HuH-7 (cell line): ENCODE measurements at places on chromosomes 3 and 15.

- no peak for DNase-seq
Observed at GRCh38 chr3:133520286-133520685, 53.2 kb upstream of the CDV3 start.

DNA sequence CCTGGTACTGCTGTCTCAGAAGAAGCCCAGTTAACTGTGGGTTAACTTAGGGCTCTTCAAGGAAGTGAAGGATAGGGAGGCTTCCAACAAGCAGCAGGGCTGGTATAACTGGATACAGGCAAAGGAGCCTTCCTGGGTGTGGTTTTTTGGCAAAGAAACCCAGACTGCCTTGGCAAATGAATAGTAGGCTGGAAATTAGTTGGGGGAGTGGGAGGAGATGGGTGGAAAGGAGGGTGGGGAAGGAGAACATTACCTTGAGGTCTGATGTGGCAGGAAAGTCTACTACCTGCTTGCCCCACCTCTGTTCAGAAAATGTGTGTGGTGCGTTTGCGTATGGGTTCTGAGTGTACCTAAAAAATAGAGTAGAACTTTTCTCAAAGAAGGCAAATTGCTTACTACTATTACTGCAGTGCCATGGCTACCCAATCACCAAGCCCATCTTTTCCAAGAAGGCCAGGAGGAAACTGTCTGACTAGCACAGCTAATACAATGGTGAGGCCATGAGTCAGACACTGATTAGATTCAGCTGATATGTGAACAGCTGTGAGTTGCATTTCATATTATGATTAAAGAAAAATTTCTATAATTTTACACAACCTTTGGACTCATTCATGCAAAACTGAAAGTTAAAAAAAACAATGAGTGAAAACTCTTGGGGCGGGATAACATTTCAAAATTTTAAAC is 55.2 kb downstream of the SPTSSB start:
- DNase-seq, result no peak

GRCh38 chr3:134693804-134694203 is 43.0 kb upstream of the KY start:
- DNase-seq, result no peak

DNA sequence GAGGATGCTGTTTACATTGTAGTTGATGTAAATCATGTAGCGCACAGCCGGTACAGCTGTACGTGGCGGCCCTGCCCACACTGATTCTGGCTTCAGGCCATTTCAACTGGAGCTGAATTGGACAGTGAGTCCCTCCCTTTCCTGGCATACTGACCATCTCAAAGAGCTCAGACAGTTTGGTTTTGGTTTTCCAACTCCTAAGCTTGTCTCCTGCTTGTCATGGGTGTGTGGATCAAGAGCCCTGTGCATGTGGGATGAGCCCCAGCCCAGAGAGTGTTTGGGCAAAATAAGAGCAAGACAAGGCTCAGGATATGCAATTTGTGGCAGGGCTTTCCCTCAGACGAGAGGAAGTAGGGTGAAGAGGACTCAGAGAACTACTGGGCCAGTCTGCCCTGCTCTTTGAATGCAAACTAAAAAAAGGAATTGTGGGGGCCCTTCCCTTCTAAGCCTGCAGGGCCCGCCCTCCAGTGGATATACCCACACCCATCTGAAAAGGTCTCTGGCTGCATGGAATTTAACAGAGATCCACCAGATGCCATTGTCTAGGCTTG is 13.3 kb downstream of the ITGA11 start:
- no peak for DNase-seq

DNA sequence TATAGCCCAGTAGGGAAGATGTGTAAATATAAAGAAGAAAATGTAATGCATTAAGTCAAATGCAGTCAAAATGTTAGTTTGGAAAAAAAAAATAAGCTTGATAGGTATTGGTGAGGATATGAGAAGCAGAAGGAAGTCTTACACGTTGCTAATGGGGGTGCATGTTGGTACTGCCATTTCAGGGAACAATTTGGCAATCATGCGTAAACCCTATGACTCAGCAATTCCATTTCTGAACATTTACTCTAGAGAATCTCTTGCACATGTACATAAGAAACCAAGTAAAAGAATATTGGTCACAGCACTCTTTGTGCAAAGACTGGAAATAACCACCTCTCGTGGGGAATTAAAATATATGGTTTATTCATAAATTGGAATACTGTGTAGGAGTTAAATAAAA is 35.5 kb upstream of the TIMP4 start:
- no peak for DNase-seq

GRCh38 chr3:10173926-10174435 is 9.3 kb downstream of the IRAK2 start:
- DNase-seq, result peak; percentile 74

- DNase-seq, result no peak
Observed at GRCh38 chr3:34229876-34230275, 431.4 kb downstream of the PDCD6IP start.

GRCh38 chr15:59013246-59013873 is 25.9 kb downstream of the RNF111 start:
- no peak for DNase-seq

- no peak for DNase-seq
Observed at GRCh38 chr15:58515807-58516206, 84.0 kb downstream of the LIPC start.

GRCh38 chr3:45865563-45865962 is 20.8 kb upstream of the CCR9 start:
- DNase-seq, result no peak

GRCh38 chr3:157174290-157174648 is 14.3 kb upstream of the CCNL1 start:
- no peak for DNase-seq

DNA sequence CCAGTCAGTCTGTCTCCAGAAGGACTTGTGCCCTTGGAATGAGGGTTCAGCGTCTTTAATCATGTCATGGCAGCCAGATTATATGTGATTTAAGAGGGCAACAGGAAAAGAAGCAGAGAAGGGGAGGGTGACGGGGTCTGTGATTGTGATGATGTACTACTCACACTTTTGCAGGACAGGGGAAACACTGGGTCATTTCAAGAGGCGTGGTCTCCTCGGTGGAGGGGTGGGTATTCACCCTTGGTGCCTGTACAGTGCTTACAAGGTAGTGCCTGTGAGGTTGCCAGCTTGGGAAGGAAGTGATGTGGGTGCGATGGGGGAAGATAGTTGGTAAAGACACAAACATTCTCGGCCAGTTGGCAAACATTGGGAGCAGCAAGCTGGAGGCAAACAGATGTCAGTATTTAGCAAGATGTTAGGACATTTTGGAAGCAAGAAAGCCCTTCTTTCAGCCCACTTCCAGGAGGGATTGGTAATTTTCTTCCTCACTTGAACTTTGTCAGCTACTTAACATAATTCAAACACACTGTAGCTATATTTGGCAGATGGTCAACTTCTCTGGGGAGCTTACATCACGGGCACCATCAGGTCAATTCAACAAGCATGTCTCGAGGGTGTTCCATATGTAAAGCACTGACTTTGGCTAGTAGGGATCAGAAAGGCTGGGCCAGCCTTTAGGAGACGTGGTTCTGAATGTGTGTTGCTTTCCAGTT is 71.4 kb upstream of the ROPN1 start:
- DNase-seq, result no peak

DNA sequence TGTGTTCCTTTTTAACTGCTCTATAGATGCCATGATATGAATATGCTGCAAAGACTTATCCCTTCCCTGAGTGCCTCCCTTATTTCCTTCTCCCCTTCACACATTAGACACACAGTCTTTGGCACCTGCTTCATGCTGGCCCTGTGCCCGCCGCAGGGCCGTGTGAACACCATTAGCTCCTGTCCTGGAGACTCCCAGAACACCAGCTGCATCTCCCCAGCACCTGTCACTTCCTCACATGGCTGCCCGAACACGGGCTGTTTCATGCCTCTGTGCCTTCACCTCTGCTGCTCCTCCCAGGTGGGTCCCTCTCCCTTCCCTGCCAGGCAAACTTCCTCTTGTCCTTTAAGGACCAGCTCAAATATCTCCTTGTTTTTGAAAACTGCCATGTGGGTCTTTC is 40.5 kb upstream of the SEC13 start:
- DNase-seq, result no peak

GRCh38 chr15:89361451-89362202 is 27.0 kb upstream of the POLG start:
- peak; percentile 99 for DNase-seq

DNA sequence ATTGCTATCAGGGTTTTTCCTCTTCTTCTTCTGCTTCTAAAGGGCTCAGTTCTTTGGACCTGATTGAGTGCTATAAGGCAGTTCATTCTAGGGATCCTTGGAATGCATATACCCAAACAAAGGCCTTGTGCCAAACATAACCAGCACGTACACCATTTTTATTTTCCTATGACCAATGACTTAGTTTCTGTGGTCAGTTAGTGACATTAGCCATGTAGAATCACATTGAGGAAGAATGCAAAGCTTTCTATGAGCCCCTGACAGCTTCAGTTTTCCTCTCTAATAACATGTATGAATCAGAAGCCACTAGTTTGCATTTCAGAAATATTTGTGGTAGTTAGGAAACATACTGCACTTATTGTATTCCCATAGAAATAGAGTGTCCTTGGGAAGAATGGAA is 240.0 kb downstream of the THRB start:
- DNase-seq, result no peak

DNA sequence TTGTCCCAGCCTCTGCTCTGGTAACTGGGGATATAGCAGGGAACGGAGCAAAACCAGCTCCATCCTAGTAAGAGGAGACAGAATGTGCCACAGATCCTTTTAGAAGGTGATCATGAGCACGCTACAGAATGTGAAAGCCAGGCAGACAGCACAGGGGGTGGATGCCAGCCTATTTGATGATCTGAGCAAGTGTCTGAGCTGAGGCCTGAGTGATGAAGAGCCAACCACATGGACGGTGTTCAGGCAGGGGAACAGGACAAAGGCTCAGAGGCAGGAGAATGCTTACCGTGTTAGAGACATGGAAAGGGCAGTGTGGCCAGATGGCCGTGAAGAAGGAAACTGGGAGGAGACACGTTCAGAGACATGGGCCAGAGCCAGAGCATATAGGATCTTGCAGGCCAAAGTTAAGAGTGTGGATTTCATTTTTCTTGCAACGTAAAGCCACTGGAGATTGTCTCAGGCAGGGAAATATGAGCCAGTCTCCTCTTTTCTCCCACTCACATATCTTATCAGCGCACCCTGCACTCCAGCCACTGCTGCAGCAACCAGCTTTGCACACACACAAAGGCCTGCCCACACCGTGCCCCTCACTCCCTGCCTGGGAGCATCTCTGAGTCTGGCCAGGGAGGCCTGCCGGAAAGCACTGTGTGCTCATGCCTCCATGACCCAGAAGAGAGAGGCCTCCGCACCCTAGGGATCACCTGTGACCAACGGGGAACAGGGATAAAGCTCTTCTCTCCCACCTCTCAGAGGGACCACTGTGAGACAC is 20.1 kb downstream of the RAB43 start:
- no peak for DNase-seq

DNA sequence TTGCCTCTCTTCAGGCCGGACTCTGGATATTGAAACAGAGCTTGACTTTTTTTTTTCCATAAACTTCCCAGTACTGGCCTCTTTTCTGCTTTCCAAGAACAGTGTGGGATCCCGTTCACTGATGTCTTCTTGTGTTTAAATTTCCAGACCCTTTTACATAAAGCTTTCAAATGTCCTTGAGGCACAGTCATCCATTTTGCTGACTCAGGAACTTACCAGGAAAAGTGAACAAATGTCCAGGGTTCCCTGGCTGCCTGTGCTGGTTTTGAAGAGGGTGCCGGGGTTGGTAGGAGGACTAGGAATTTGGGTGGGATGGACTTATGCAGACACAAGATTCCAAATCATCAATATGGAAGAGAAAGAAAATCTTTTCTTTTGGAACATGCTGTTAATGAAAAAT is 68.1 kb downstream of the CHDH start:
- no peak for DNase-seq

GRCh38 chr15:64893481-64894394 is 18.0 kb upstream of the ANKDD1A start:
- no peak for DNase-seq

- DNase-seq, result no peak
Observed at GRCh38 chr15:25059698-25060471, 105.1 kb downstream of the SNRPN start.

GRCh38 chr15:64009798-64010261 is 36.5 kb downstream of the DAPK2 start:
- no peak for DNase-seq

GRCh38 chr3:69320871-69321271 is 65.0 kb downstream of the FRMD4B start:
- no peak for DNase-seq

DNA sequence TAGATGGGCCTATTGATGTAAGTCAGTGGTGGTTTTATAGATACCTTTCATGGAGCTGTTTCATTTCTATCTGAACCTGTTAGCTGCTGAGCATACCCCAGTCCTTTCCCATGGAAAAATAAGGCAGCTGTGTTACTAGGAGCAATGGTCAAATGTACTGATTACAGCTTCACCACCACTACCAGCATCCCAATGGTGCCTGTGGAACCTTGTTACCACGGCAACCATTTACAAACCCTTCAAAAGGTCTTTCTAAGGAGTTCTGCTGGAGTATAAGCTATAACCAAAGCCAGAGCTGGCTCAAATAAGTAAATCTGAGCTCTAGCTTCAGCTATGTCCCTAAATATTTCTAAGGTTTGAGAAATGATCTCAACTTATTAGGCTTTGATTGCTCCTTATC is 133.4 kb upstream of the ACP3 start:
- no peak for DNase-seq

DNA sequence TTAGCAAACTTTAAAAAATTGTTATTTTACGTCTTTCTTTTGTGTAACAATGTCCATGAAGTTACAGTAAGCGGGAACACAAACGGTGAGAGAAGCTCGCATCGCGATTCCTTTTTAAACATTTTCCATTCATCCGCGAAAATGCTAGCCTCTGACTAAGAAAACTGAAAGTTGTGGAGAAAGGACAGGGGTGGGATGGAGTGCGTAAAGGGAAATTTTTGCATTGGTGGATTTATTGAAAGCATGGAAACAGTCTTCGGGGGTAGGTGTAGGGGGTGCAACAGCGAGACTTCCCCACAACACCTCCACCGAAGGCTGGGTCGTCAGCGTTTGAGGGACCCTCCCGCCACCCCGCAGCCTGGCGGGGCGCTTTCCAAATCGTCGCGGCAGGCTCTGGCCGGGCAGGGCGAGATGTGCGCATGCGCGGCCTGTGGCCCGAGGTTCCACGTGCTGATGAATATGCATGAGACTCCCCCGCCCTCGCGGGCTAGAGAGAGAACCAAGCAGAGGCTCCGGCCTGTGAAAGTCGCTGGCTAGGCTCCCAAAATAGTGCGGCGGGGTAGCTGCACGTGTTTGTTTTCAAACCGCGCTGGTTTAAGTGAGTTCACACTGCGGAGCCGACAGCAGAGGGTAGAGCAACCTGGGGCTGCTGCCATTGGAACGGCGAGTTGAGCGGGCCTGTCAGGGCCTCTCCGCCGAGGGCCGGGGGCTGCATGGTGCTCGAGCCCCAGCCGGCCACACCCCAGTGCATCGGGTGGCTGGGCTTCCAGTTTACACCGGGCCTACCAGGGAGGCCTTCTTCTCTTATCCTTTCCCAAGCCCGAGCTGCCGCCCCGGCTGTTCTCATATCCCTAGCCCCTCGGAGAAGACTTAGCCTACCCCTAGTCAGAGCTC is 9.9 kb downstream of the ZIC1 start:
- no peak for DNase-seq

- no peak for DNase-seq
Observed at GRCh38 chr3:145248928-145249327, 912.1 kb downstream of the PLOD2 start.

GRCh38 chr3:148820361-148821245 is 7.0 kb upstream of the CPB1 start:
- no peak for DNase-seq
